ENCODE measurements at places on chromosomes 3 and 15.

DNA sequence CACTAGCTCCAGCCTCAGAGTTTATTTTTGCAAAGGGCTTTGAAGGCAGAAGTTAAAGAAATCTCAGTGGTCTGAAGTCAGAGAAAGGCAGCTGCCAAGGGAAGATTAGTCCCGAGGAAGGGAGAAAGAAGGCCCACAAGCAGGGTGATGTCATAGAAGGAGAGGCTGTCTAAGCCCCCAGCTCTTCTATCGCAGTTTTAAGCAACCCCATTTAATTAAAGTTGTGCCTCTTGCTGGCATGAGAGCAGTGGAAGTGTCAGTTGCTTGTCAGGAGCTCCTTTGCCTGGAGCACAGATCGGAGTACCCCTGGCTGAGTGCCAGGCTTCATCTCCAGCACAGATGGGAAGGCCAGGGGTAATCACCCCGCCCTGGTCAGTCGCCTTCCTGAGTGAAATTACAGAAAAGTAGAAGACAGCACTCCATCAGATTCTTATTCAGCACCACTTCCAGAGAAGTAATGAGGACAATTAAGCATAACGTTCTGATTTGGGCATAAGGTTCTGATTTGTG, 530.7 kb downstream of the EPHB1 start:
- DNase-seq, result no peak

DNA sequence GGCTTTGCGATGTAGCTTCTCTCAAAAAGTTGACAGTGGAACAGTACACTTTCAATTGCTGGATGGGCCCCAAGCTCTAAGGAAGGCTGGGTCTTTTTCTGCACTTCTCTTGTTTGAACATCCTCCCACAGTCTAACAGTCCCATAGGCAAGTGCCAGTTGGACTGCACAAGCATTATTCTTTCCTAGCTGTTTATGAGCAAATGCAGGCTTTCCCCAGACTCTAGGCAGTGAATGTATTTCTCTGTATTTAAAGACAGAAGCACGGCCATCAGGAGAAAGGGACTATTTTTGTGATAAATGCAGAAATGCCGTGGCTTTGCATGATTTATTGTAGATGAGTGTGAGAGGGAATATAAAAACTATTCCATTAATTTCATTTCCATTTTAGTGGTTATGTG, 539.3 kb upstream of the LMCD1 start:
- DNase-seq, result no peak

- DNase-seq, result no peak
Observed at GRCh38 chr3:41569632-41570305, 370.5 kb downstream of the CTNNB1 start.

- no peak for DNase-seq
Observed at GRCh38 chr3:193230610-193231009, 10.4 kb upstream of the PLAAT1 start.

- no peak for DNase-seq
Observed at GRCh38 chr3:179716811-179717210, 64.0 kb downstream of the USP13 start.

Measured in stimulated activated CD8-positive, alpha-beta memory T cell treated with anti-CD3 and anti-CD28 coated beads, Interleukin-12 subunit alpha, Interleukin-12 subunit beta, amount 100 ng/mL, for 4 hours (primary cell).